Nasal cavity respiratory epithelium epithelial cell of viscerocranial mucosa (primary cell): ENCODE measurements at places on chromosomes 2 and 18. TPM values are rescaled to one million over a fixed set of nuclear protein-coding genes. Genes with fewer than 3 reads are reported as not detected.

RAB27B gene
- total RNA-seq, result 31.8 and 45.6 TPM in 2 replicates

BCL2 gene
- total RNA-seq, result 1.4 and 1.8 TPM in 2 replicates

HRH4 gene
- 0.21 and 0.34 TPM in 2 replicates for total RNA-seq

RALB gene
- 53.3 and 72.5 TPM in 2 replicates for total RNA-seq

RNU2-63P gene
- total RNA-seq, result 51.9 TPM in 1 of 2 replicates, not detected in the other

AMER3 gene
- not detected in 2 replicates for total RNA-seq

DSG2 gene
- 103 and 557 TPM in 2 replicates for total RNA-seq

SLC38A11 gene
- 0.07 TPM in 1 of 2 replicates, not detected in the other for total RNA-seq

SLC25A12 gene
- total RNA-seq, result 9.9 and 19.1 TPM in 2 replicates

NYAP2 gene
- under 0.01 TPM in 1 of 2 replicates, not detected in the other for total RNA-seq

ACTG2 gene
- under 0.01 and 0.21 TPM in 2 replicates for total RNA-seq

ZSCAN30 gene
- total RNA-seq, result 9.9 and 14.8 TPM in 2 replicates

LBX2 gene
- 0.68 and 1.00 TPM in 2 replicates for total RNA-seq

GAL3ST2 gene
- total RNA-seq, result 0.36 TPM in 1 of 2 replicates, not detected in the other

CNDP1 gene
- not detected in 2 replicates for total RNA-seq

BUB1 gene
- 0.71 and 1.4 TPM in 2 replicates for total RNA-seq

VAMP8 gene
- 38.3 and 42.2 TPM in 2 replicates for total RNA-seq

EML6 gene
- total RNA-seq, result 1.7 and 1.9 TPM in 2 replicates

GULP1 gene
- total RNA-seq, result 38.7 and 66.6 TPM in 2 replicates

ACAA2 gene
- total RNA-seq, result 10.6 and 20.0 TPM in 2 replicates

PFN4 gene
- total RNA-seq, result 0.34 and 0.43 TPM in 2 replicates

SP5 gene
- not detected in 2 replicates for total RNA-seq

SLC11A1 gene
- total RNA-seq, result 0.34 and 0.64 TPM in 2 replicates

SLC23A3 gene
- total RNA-seq, result 0.68 and 3.8 TPM in 2 replicates

PLCD4 gene
- 0.71 and 1.0 TPM in 2 replicates for total RNA-seq

ANKRD30B gene
- not detected in 2 replicates for total RNA-seq

RIT2 gene
- not detected in 2 replicates for total RNA-seq

PKDCC gene
- 0.28 and 0.34 TPM in 2 replicates for total RNA-seq

RGPD3 gene
- 0.34 and 0.43 TPM in 2 replicates for total RNA-seq

CD28 gene
- not detected in 2 replicates for total RNA-seq

C18orf54 gene
- 1.4 and 2.0 TPM in 2 replicates for total RNA-seq

GBX2 gene
- total RNA-seq, result not detected in 2 replicates

IL37 gene
- total RNA-seq, result not detected in 2 replicates

ATG9A gene
- 33.2 and 69.6 TPM in 2 replicates for total RNA-seq

AOX1 gene
- total RNA-seq, result 4.2 and 7.5 TPM in 2 replicates

PLGLB2 gene
- 0.34 and 1.5 TPM in 2 replicates for total RNA-seq

SERPINB12 gene
- total RNA-seq, result 0.28 and 0.34 TPM in 2 replicates

BOD1L2 gene
- not detected in 2 replicates for total RNA-seq

TEKT4 gene
- not detected in 2 replicates for total RNA-seq

UGT1A8 gene
- under 0.01 and 0.14 TPM in 2 replicates for total RNA-seq

SH3RF3 gene
- total RNA-seq, result under 0.01 and 0.57 TPM in 2 replicates

C1GALT1C1L gene
- under 0.01 and 0.14 TPM in 2 replicates for total RNA-seq

UGT1A3 gene
- 2.8 TPM in 1 of 2 replicates, not detected in the other for total RNA-seq

REG3G gene
- total RNA-seq, result not detected in 2 replicates
